Activated naive CD4-positive, alpha-beta T cell treated with anti-CD3 and anti-CD28 coated beads, Interleukin-2, amount 10 ng/mL, durations not matched to agents 7 days and 5 days (primary cell): ENCODE measurements at places on chromosomes 13 and 19.

- H3K4me3 ChIP-seq = no peak overlapping the region
- H3K27me3 ChIP-seq = no peaks in the 10 kb centered on the region
- H3K4me1 ChIP-seq = no peaks in the 10 kb centered on the region
- H3K36me3 ChIP-seq = peaks cover 25% of the 10 kb centered on the region
- no peak for DNase-seq
Measured at GRCh38 chr13:52665325-52665724, 12.7 kb downstream of the SUGT1 start.

DNA sequence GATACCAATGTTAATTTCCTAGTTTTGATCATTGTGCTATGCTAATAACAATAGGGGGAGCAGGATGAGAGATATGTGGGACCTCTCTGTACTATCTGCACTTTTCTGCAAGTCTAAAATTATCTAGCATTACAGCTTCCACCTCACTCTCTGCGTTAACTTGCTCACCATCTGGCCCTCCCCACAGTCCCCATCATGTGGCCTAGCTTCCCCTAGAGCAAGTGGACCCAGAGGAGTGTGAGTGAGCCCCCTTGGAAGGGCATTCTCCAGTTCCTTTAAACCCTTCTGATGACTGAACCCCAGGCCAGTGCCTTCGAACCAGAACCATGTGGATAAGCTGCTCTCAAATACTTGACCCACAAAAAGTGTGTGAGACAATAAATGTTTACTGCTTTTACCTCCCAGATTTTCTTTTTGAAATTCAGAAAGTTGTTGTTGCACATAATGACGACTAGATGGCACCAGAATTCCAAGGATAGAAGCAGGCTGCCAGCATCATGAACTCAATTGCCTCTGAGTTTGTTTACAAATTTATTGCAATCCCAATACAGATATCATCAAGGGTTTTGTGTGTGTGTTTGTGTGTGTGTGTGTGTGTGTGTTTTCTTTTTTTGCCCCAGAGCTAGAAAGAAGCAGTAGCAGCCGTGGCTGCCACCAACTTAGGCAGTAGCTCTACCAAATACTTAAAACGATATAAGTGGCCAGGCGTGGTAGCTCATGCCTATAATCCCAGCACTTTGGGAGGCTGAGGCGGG is 49.0 kb upstream of the ZNF780A start:
- no peaks in the 10 kb centered on the region for H3K36me3 ChIP-seq
- peaks cover 31% of the 10 kb centered on the region for H3K4me1 ChIP-seq
- peaks cover 23% of the 10 kb centered on the region for H3K27me3 ChIP-seq
- no peak overlapping the region for H3K4me3 ChIP-seq
- no peak overlapping the region for H3K27ac ChIP-seq

- no peaks in the 10 kb centered on the region for H3K36me3 ChIP-seq
- peaks cover 41% of the 10 kb centered on the region for H3K27me3 ChIP-seq
- H3K27ac ChIP-seq = no peak overlapping the region
- H3K4me3 ChIP-seq = no peak overlapping the region
Measured at GRCh38 chr13:23945612-23946011, 48.3 kb upstream of the C1QTNF9B start.

DNA sequence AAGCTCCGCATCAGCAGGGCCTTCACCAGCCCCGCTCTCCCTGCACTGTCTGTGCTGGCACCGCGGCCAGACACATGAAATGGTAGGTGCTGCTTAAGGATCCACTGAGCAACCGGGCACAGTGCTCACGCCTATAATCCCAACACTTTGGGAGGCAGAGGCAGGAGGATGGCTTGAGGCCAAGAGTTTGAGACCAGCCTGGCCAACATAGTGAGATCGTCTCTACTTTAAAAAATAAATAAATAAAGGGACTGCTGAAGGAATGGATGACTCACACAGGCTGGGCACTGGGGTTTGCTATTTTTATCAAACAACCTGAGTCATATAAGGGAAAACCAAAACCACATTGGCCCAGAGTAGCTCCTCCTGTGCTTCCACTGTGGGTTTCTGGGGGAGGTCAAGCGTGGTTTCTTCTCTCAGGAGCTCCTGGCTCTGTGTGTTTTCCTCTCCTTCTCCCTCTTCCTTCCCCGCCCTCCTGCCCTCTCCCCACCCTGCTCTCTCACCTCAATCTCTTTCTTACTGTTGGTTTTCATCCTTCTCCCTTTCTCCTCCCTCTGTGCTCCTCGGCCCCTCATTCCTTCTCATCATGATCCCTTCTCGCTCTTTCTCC is 21.3 kb downstream of the VRK3 start:
- H3K27me3 ChIP-seq = no peaks in the 10 kb centered on the region
- H3K36me3 ChIP-seq = peaks cover 57% of the 10 kb centered on the region
- H3K4me3 ChIP-seq = no peak overlapping the region
- peak overlapping the region; percentile 75 for H3K27ac ChIP-seq
- peak; percentile 38 for DNase-seq
- peaks cover 26% of the 10 kb centered on the region for H3K4me1 ChIP-seq

DNA sequence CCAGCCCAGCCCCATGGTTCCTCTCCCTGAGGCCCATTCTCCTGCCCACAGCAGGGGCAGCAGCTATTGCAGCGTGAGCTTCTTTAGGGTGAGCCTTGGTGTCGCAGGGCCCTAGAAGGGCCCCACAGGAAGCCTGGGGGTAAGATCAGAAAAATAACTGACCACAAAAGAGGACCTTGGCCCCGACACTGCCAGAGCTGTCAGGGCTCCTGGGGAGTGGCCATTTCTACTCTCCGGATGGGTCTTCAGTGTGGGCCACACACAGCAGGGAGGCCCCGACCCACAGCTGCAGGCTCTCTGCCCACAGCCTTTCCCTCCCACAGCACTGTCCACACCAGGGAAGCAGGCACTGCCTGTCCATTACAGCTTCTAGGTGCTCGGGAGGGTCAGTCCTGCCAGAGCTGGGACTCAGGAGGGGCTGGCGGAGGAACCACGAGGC is 3.5 kb upstream of the SIGLEC8 start:
- no peak overlapping the region for H3K27ac ChIP-seq
- H3K36me3 ChIP-seq = no peaks in the 10 kb centered on the region

GRCh38 chr13:33710924-33711323 is 107.0 kb upstream of the RFC3 start:
- no peaks in the 10 kb centered on the region for H3K36me3 ChIP-seq
- no peak for DNase-seq
- H3K27me3 ChIP-seq = peaks cover 19% of the 10 kb centered on the region
- no peak overlapping the region for H3K27ac ChIP-seq
- no peaks in the 10 kb centered on the region for H3K4me1 ChIP-seq

DNA sequence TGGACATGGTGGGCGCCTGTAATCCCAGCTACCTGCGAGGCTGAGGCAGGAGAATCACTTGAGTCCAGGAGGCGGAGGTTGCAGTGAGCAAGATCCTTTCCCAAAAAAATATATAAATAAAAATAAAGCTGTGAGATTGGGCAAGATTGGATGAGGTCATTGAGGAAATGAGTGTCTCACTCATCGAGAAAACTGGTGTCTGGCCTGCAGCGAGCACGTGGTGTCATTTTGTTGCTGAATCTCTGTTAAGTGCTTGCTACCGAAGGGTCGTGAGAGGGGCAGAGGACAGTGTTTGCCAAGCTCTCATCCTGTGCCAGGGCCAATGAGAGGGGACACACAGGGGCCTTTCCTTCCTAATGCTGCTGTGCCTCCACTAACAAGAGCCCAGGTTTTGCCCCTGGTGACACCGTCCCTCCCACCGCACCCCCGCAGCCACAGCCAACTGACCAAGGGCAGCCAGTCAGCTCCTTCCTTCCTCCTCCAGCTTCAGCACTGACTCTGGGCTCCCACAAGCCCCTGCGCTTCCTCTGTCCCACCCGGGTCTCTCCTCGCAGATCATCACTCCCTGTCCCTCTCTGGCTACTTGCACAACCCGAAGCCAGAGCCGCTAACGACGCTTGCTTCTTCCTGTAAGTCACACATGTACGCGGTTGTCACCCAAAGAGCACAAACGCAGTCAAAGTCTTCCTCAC is 3.2 kb downstream of the POLD1 start:
- no peak for DNase-seq
- H3K36me3 ChIP-seq = peaks cover 31% of the 10 kb centered on the region
- H3K4me3 ChIP-seq = no peak overlapping the region
- no peaks in the 10 kb centered on the region for H3K27me3 ChIP-seq
- no peak overlapping the region for H3K27ac ChIP-seq

DNA sequence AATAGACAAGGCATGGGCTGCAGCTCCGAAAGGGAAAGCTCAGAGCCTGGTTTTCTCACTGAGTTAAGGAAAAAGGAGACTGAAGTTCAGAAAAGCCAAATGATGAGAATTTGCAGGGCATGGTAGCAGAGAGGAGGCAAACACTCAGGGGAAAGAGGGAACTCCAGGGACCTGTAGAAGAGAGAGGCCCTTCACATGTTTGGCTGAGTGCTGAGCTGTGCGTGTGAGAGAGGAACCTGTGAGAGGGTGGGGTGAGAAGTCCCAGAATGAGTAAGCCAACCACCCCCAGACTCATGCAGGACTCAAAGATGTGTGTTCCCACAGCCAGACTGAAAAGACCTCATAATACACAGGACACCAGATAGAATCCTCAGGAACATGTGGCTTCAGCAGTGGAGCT is 2.8 kb upstream of the CRYL1 start:
- no peak for DNase-seq
- no peaks in the 10 kb centered on the region for H3K36me3 ChIP-seq
- H3K4me1 ChIP-seq = peaks cover 26% of the 10 kb centered on the region
- no peak overlapping the region for H3K4me3 ChIP-seq

- peaks cover 5% of the 10 kb centered on the region for H3K27me3 ChIP-seq
- H3K4me1 ChIP-seq = no peaks in the 10 kb centered on the region
- H3K36me3 ChIP-seq = no peaks in the 10 kb centered on the region
- H3K4me3 ChIP-seq = no peak overlapping the region
- no peak for DNase-seq
- H3K27ac ChIP-seq = no peak overlapping the region
Measured at GRCh38 chr13:98390086-98390715, 186.7 kb downstream of the STK24 start.

DNA sequence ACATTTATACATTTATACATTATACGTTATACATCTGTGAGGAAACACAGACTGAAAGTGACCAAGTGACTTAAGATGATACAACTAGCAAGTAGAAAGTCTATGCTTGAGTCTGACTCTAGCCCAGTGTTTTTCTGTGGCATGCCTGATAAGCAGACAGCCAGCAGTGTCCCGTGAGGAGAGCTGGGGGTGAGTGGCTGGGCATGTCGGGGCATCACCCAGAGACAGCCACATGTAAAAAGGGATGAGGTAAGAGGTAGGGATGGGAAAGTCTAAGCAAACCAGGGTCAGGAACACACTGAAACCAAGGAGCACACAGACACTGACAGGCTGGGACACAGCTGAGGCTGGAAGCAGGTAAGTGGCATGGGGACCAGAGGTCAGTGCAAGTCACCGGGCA is 333.2 kb downstream of the FOXO1 start:
- no peaks in the 10 kb centered on the region for H3K36me3 ChIP-seq
- no peak overlapping the region for H3K27ac ChIP-seq
- H3K27me3 ChIP-seq = no peaks in the 10 kb centered on the region
- peaks cover 19% of the 10 kb centered on the region for H3K4me1 ChIP-seq

GRCh38 chr19:35612224-35612558 is 344 bp upstream of the HAUS5 start:
- peaks cover 4% of the 10 kb centered on the region for H3K27me3 ChIP-seq
- no peak for DNase-seq

DNA sequence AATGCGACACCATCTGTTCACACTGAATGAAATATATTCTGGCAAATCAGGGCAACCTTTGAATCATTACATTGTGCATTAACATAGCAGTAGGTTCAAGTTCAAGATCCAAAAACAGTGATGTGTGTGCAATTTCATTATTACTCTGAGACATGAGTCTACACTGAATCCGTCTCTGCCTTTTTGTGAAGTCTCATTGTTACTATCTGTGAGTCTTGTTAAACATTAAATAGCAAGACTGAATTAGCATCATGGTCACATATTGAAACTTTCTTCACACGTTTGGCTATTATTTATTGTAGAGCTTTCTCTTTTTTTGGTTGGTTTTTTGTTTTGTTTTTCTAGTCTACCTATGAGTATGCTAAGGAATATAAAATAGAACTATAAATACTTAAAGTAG is 117.1 kb upstream of the SLITRK5 start:
- no peaks in the 10 kb centered on the region for H3K4me1 ChIP-seq
- DNase-seq = no peak
- no peak overlapping the region for H3K27ac ChIP-seq
- no peaks in the 10 kb centered on the region for H3K27me3 ChIP-seq
- no peaks in the 10 kb centered on the region for H3K36me3 ChIP-seq

DNA sequence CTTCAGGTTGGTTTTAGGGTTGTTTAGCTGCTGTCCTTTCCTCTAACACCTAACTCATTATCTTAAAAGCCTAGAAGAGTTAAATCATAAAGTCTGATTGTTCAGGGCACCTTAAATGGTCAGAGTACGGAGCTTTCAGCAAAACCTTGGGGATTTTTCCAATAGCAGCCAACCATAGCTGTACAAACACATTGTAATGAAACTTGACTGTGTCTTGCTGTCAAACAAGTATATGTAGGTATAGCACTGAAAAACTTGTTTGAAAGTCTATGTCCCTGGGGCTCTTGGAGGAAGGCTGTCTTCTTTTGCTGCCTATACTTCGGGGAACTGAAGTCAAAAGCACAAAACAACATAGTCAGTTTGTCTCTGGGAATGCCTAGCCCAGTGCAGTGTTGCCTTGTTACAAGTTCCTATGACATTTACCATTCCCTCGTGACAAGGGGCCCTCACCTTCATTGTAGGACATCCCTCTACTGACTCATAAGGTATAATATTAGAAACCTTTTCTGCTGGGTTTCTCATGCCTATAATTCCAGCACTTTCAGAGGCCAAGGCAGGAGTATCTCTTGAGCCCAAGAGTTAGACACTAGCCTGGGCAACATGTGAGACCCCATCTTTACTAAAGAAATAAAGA is 474.5 kb upstream of the NBEA start:
- no peaks in the 10 kb centered on the region for H3K4me1 ChIP-seq
- H3K36me3 ChIP-seq = no peaks in the 10 kb centered on the region
- H3K27me3 ChIP-seq = no peaks in the 10 kb centered on the region
- no peak overlapping the region for H3K27ac ChIP-seq
- H3K4me3 ChIP-seq = no peak overlapping the region

DNA sequence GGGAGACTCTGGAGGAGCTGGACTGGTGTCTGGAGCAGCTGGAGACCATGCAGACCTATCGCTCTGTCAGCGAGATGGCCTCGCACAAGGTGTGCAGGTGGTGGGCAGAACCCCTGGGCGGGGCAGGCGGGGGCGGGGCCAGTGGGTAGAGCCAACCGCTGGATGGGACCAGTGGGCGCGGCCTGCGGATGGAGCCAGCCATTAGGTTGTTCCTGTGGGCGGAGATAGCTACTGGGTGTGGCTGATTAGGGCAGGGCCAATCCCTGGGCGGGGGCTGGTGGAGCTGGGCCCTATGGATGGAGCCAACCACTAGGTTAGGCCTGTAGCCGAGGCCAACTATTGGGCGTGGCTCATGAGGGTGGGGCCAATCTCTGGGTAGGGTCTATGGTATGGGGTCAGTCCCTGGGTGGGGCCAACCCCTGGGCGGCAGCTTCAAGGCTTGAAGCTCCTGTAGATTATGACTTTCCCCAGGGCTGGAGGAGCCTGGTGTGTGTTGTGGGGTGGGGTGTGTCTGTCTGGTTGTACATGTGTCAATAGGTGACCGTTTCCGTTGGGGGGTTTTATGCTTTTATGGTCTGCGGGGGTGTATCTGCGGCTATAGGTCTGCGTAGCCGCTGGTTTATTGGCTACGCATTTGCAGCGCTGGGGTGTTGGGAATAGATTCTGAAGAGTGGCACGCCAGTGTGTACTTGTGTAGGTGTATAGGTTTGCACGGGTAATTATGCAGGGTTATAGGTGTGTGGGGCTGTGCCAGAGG is 30.7 kb downstream of the PDE4A start:
- H3K27ac ChIP-seq = no peak overlapping the region
- H3K36me3 ChIP-seq = peaks cover 11% of the 10 kb centered on the region
- H3K4me3 ChIP-seq = no peak overlapping the region
- peaks cover 13% of the 10 kb centered on the region for H3K4me1 ChIP-seq
